ENCODE measurements at places on chromosomes 4 and X.

GRCh38 chr4:186954956-186955355, 231.3 kb upstream of the FAT1 start:
- no peak for DNase-seq

DNA sequence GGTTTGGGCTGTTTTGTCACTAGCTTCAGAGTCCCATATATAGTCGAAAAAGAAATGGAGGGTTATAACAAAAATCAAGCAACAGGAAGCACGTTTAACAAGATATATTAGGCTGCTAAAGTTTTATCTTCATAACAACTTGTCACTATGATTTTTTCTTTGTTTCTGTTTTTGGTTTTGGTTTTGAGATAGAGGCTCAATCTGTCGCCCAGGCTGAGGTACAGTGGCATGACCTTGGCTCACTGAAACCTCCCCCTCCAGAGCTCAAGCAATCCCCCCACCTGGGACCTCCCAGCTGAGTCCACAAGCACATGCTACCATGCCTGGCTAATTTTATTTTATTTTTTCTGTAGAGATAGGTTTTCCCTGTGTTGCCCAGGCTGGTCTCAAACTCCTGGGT, 2664.4 kb downstream of the ARAP2 start:
- no peak for DNase-seq

- DNase-seq, result no peak
Measured at GRCh38 chr4:169109035-169109675, 99.1 kb upstream of the CBR4 start.

DNA sequence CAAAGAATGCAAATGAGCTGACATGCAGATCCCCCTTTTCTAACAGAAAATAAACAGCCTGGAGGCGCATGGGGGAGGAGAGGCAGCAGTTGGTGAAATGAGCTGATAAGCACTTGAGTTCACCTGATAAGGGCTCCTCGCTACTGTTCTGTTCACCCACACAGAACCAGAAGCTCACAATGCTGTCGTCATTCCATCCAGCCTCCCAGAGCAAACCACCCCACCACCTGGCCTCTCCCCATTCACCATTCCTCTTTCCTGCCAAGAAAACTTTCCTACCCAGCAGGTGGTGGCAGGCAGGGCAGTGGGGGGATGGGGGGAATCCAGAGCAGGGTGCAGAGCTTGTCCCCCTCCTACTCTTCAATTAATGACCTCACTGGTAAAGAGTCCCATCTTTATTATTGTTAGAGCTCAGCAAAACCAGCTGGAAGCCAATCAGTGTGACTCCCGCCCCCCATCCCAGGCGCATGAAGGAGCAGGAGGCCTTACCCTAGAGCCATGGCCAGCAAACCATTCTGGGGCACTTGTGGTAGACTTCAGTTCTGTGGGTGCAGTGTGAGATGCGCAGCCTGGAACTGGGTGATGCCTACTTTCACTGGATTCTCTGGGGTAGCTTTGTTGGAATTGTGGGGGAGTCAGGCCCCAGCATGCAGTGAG, 350.3 kb downstream of the ZIC3 start:
- DNase-seq, result no peak

- no peak for DNase-seq
Measured at GRCh38 chr4:184958127-184958922, 60.0 kb upstream of the HELT start.

GRCh38 chr4:16417198-16417597, 190.9 kb upstream of the TAPT1 start:
- no peak for DNase-seq

GRCh38 chr4:148445071-148445859, 3.1 kb upstream of the NR3C2 start:
- DNase-seq, result peak; percentile 38

- DNase-seq, result no peak
Measured at GRCh38 chr4:169099771-169100180, 89.7 kb upstream of the CBR4 start.

DNA sequence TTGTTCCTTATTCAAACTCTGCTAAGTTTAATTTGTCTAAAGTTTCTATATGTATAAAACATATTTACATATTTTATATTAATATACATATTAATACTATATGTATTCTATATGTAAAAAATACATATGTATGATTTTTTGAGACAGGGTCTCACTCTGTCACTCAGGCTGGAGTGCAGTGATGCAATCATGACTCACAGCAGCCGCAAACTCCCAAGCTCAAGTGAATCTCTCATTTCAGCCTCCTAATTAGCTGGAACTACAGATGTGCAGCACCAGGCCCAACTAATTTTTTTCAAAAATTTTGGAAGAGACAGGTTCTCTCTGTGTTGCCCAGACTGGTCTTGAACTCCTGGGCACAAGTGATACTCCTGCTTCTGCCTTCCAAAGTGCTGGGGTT, 684.9 kb downstream of the TRAM1L1 start:
- DNase-seq, result no peak

- no peak for DNase-seq
Measured at GRCh38 chr4:3697033-3697432, 69.2 kb upstream of the ADRA2C start.

- DNase-seq, result no peak
Measured at GRCh38 chr4:151673908-151674520, 86.8 kb downstream of the GATB start.

DNA sequence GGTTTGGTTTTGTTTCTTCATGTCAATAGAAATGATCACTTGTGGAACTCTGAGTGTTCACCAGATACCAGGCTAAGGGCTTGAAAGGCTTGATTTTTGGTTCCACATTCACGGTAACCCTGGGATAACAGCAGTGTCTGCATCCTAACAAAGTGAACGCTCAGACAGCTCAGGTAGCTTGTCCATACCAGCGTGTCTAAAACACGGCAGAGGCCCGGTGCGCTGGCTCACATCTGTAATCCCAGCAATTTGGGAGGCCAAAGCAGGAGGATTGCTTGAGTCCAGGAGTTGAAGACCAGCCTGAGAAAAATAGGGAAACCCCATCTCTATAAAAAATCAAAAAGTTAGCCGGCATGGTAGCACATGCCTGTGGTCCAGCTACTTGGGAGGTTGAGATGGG, 49.0 kb downstream of the HTRA3 start:
- DNase-seq, result no peak

- no peak for DNase-seq
Measured at GRCh38 chrX:151694661-151695582, at the start of gene PRRG3. PRRG3 (plus strand) TSS chrX:151695458; CDS start chrX:151698815, 3,357 bp downstream.

DNA sequence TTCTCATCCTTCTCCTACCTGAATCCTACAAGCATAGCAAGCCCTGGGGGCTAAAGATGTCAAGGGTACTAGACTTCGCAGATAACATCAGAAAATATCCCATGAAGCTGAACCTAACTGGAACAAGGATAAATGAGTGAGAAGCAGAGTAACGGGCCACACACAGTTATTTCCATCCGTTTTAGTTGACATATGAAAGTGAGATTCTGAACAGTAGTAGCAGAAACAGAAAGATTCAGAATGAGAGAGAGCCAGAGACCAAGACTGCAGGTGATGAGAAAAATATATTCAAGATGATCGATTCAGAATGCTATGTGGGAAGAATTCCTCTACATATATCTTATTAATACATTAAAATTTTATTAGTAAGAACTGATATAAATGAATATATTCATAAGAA, 165.1 kb downstream of the TSPAN5 start:
- no peak for DNase-seq

Data from stimulated activated CD4-positive, alpha-beta T cell treated with anti-CD3 and anti-CD28 coated beads, Interleukin-4, amount 100 ng/mL, for 48 hours (primary cell).